ENCODE measurements at places on chromosomes 7 and 10.

DNA sequence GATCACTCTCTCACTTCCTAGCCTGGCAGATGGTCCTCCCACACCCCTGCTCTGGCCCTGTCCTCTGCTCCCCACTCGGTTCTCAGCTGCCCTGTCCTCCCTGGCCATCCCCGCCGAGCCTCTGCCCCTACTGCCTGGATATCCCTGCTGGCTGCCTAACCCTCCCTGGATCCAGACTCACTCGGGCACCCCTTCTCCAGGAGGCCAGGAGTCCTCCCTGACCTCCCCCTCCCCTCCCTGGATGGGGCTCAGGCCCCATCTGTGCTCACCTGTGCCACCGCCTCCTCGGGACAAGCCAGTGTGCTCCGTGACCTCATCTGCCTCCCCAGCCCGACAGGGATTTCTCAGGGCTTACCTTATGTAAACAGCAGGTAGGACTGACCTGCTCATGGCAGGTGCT is 406.1 kb downstream of the TCERG1L start:
- no peak for DNase-seq

GRCh38 chr7:10121631-10122030 is 852.0 kb upstream of the PHF14 start:
- no peak for DNase-seq

DNA sequence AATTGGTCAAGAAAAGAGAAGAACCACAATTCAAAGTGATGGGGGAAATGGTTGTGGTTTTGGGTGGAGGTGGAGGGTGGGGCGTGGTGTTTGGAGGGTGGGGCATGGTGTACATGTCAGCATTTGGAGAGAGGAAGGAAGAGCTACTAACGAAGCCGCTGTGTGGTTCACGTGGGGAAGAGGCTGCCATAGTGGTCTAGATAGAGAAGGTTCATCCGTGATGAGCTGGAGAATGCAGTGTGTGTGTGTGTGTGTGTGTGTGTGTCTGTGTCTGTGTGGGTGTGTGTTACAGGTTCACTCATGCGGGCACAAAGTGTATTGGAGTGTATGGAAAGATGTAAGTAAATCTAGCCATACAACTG is 6.1 kb upstream of the VCL start:
- peak; percentile 90 for DNase-seq

GRCh38 chr7:55056577-55057480 is 38.0 kb downstream of the EGFR start:
- no peak for DNase-seq

DNA sequence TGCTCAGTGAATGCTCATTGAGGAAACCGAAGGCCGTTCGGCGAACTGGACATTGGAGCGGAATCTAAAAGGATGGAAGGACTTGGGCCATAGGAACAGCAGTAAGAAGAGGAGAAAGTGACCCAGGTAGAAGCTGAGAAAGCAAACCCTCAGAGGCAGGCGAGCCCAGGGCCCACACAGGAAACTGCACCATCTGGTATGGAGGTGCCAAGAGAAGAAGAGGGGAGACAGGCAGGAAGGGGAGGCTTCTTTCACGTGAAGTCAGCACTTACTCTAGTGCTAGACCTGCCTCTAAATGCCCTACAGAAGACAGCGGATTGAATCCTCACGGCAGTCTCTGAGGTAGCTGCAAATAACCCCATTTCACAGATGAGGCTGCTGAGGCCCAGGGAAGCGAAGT is 10.2 kb upstream of the CRHR2 start:
- DNase-seq, result no peak

- DNase-seq, result no peak
These were observed 126.4 kb downstream of the DNAJB6 start for GRCh38 chr7:157463245-157463644.

- DNase-seq, result no peak
These were observed 44.4 kb downstream of the LRRC4 start for GRCh38 chr7:127986581-127987521.

All from SW480 (cell line).